NCI-H2029 treated with DMSO at 0.1 percent for 48 hours (cell line): ENCODE measurements at places on chromosomes 11 and 22.

DNA sequence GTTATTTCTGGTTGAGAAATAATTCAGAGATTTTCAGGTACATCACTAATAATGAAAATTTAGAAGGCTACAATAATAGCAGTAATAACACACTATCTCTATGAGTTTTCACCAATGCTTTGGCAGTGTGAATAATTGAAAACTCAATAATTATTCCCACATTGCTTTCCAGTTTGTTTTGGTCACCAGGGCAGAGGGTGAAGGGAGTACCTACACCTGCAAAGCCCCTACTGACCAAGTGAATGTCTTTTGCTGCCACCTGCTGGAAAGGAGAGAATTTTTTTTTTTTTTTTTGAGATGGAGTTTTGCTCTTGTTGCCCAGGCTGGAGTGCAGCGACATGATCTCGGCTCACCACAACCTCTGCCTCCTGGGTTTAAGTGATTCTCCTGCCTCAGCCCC is 3.2 kb downstream of the NELL1 start:
- DNase-seq: no peak

GRCh38 chr11:130118165-130118564 is 41.4 kb upstream of the ST14 start:
- DNase-seq: no peak

GRCh38 chr11:46659908-46660307 is 40.5 kb downstream of the ARHGAP1 start:
- DNase-seq: no peak

- DNase-seq: no peak
Observed at GRCh38 chr11:131809203-131809918, 438.9 kb downstream of the NTM start.

GRCh38 chr11:81005595-81005994 is 1564.8 kb upstream of the TENM4 start:
- no peak for DNase-seq

- DNase-seq: no peak
Observed at GRCh38 chr11:3877364-3878257, 22.1 kb downstream of the STIM1 start.

DNA sequence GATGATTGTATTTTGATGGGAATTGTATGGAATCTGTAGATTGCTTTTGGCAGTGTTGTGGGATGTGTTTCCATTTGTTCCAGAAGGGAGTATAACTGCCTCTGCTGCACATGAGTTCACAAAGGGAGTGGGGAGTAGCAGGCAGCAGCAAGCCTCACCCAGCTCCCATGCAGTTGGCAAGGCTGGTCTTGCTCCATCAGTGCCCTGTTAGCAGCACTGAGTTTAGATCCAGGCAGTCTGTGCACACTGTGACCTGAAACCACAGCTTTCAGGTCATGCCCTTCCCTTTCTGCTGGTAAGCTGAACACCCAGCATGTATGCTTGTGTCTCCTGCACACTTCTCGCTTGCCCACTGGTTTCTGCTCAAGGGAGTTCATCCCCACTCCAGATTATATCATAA is 3.7 kb upstream of the NUCB2 start:
- DNase-seq: no peak

DNA sequence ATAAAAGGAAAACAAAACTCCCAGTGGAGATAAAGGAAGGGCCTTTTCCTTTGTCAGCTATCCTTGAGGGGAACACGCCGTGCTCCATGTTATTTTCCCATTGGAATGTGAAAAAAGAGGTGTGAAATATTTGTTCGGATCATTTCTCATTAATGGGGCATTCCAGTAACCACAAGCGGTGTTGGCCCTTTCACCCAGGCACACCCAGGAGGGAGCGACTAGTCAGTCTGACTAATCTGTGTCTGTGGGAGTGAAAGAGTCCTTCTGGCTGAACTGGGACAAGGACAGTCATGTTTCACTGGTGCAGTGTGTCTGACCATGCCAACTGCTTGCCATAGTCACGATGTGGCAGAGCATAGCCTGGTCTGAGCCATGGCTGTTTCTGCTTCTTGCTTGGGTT is 13.0 kb upstream of the MYEOV start:
- no peak for DNase-seq

- no peak for DNase-seq
Observed at GRCh38 chr22:48832592-48832991, 995.1 kb downstream of the BRD1 start.

DNA sequence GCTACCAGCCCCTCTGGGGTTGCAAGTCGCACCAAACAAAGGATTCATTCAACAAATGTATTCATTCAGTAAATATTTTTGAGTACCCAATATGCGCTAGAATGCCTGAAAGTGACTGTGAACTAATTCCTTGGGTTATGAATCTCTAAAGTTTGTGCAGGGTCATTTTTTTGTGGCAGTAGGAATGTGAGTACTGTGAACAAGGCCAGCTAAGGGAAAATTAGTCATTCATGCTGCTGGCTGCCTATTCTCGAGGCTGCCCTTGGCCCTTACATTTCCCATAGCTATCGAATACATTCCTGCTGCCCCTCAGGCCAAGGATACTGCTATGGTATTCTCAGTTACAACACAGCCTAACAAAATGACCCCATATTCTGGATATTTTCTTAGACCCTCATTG is 141.6 kb downstream of the TRPC6 start:
- no peak for DNase-seq

GRCh38 chr11:1129611-1130160 is 28.1 kb upstream of the MUC5AC start:
- DNase-seq: no peak

DNA sequence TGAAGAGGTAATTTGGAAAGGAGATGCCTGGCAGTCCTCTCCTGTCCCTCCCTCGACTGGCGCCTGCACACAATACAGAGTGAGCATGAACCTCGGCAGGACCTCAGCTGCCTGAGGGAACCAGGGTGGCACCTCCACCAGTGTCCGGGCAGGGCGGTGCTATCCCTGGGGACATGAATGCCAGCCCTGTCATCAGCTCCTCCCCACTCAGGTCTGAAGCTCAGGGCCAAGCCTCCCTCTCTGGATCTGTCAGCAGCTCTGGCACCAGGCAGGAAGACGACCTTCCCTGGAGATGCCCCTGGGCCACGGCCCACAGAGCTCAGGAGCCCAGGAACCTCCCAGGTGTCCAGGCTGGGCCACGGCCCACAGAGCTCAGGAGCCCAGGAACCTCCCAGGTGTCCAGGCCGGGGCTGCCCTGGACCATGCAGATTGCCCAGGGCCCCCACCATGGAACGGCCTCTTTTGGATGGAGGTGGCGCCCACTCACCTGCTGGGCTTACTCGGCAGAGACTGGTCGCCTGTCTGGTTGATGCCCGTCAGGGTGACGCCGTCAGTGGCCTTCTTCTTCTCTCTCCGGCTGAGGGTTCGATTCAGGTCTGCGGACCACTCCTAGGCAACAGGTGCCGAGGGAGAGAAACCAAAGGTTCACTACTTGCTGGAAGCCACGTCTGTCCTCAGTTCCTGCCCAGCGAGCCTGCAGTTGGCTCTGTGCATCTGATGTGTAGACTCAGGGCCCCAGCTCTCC is 21.7 kb upstream of the ARFGAP3 start:
- DNase-seq: no peak

DNA sequence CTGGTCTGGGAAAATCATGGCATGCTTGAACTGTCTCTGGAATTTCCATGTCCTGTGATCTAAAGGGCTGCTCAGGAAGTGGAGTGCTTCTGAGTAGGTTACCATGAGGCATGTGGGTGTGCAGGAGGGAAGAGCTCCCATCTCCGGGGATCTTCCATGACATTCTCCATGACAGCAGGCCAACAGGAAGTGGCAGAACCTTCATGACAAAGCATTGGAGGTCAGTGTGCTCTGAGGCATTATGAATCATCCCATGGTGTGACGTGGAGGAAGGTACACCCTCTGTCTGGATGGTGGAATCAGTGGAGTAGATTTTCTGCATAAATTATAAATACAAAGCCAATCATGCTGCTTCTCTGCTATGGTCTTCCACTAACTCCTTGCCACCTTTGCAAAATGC is 139.6 kb upstream of the E2F8 start:
- DNase-seq: no peak
